ENCODE measurements at places on chromosomes 2 and 18.

DNA sequence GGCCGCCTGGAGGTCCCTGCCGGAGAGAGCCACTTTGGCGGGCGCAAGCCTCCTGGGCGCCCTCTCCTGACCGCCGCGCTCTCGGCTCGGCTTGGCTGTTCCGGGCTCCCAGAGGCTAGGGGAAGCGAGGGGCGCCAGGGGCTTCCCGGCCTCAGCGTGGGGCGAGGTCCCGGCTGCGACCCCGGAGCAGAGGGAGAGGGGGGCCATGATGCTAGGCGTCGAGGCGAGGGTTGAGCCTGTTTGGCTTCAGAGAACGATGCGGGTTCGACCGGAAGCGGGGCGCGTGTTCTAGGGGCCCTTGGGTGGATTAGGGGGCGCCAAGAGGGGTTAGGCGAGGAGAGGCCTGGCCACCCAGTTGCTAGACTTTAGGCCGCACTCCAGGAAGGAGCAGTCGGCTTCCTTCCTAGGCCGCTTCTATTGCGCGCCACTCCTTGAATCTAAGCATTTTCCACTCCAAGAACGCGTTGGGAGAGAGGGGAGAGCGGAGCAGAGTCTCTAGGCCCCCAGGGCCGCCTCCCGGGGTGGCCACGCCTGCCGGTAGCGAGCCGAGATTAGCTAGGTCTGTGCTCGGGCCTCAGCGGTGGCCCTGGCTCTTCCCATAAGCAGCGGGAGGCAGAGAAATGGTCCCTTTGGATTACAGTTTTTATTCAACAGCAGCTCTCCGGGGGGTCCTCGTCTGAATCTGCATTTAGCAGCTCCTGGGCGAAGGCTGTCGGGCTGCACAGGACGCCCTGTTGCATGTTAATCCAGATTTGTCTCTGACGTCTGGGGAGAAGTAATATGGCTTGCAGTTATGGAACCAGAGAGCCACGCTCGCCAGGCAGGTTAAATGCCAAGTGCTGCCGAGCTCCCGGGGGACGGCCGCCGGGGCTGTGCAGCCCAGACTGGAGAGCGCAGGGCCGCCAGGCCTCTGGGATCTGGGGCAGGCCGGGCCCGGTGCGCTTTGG lies 11.3 kb downstream of the MEIS1 start:
- no peak for DNase-seq

- DNase-seq: no peak
Observed at GRCh38 chr18:62242955-62243354, 55.9 kb downstream of the RELCH start.

DNA sequence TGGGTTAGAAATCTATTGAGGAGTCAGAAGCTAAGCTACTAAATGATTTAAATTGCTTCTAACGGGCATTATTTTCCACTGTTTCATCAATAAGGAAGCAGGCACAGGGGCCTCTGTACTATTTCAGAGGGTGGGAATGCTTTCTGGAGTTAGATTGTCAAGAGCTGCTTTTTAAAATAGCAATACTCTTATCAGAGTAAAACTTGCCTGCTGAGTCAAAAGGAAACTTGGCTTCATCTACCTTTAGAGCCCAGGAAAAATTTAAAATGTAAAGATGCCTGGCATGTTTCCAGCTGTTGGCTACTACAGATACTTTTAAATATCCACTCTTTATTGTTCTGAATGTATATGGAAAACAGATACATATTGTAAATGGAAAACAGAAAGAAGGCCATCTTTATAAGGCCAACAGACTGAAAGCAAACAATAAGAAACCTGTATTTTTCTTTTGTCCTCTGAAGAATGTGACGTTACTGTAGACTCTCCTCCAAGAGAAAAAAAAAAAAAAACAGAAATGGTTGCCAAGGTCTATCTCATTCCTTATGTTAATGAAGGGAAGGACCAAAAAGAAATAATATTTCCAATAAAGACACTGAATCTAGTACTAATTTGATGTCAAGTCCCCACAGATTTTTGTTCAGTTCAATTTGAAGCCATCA lies 79.1 kb downstream of the FIGN start:
- no peak for DNase-seq

DNA sequence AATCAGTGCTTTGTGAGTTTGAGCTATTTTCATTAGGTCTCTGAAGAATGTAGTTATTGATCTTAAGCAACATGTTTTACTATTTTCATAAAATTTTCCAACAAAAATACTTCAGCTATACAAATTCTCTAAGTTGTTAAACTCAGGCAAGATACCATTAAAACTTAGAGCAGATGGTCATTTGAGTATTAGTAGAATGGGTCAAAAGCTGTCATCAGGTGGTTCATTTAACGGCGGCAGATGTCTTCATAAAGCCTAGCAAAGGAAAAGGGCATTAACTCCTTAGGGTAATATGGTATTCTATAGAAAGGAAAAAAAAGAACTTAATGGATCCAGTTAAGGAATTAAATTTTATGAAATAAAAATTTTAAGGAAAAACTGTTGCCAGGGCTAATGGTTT lies 19.2 kb downstream of the MIB1 start:
- DNase-seq: no peak

- DNase-seq: no peak
Observed at GRCh38 chr18:59650266-59650820, 46.9 kb downstream of the CCBE1 start.

GRCh38 chr2:68103030-68103708 lies 40.4 kb upstream of the C1D start:
- no peak for DNase-seq

DNA sequence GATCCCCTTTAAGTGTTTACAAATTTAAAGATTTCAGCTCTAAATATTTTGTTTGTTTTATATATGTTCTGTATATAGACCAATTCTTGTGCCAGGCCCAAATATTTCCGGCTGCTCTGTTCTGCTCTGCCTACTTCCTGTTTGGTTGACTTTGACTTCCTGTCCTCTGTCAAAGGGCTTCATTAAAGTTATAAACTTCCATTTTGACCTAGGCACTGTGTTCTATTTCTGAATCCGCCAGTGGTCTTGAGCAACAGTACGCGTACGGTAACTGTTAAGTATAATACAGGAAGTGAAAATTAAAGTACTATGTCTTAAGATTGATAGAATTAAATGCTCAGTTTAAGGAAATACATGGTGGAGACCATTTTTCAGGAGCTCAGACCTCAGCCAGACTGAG lies 13.5 kb upstream of the REL start:
- DNase-seq: peak; percentile 62
